ENCODE measurements at places on chromosomes 6 and 20. TPM values are rescaled to one million over a fixed set of nuclear protein-coding genes. Genes with fewer than 3 reads are reported as not detected.

GPSM3 gene
- total RNA-seq = 18.2 TPM

TTLL9 gene
- 0.16 TPM for total RNA-seq

HLA-DRA gene
- total RNA-seq = 237 TPM

DNA sequence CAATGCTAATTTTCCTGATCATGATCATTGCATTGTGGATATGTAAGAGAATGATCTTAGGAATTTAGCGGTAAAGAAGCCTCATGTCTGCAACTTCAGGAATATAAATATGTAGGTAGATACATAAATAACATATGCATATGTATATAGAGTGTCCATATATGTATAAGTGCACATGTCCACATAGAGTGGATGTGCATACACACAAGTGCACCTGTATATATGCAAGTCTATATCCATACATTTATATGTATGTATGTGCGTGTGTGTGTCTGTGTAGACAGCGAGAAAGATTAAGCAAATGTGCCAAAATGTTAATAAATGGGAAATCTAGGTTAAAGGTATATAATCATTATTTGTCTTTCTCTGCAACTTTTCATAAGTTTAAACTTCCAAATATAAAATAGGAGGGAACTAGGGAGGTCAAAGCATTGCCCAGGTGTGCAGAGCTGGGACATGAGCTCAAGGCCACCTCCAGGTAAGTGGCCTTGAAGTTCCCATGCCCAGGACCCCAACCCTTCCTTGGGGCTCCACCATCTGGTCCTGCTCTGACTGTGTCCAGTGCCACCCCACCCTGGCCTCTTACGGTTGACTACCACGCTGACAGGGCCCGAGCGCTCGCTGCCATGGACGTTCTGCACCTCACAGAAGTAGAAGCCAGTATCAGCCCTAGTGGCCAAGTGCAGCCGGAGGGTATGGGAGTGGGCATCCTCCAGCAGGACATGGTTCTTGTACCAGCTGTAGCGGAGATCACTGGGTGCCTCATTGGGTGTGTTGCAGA is 9.6 kb downstream of the SIGLEC1 start:
- H3K4me3 ChIP-seq = no peak overlapping the region
- DNase-seq = no peak
- H3K36me3 ChIP-seq = no peaks in the 10 kb centered on the region
- H3K27ac ChIP-seq = no peak overlapping the region
- H3K4me1 ChIP-seq = no peaks in the 10 kb centered on the region
- H3K27me3 ChIP-seq = no peaks in the 10 kb centered on the region

GRCh38 chr6:124073820-124074587 is 270.3 kb downstream of the NKAIN2 start:
- no peak overlapping the region for H3K4me3 ChIP-seq
- no peak overlapping the region for H3K27ac ChIP-seq
- no peak for DNase-seq
- no peaks in the 10 kb centered on the region for H3K27me3 ChIP-seq

DNA sequence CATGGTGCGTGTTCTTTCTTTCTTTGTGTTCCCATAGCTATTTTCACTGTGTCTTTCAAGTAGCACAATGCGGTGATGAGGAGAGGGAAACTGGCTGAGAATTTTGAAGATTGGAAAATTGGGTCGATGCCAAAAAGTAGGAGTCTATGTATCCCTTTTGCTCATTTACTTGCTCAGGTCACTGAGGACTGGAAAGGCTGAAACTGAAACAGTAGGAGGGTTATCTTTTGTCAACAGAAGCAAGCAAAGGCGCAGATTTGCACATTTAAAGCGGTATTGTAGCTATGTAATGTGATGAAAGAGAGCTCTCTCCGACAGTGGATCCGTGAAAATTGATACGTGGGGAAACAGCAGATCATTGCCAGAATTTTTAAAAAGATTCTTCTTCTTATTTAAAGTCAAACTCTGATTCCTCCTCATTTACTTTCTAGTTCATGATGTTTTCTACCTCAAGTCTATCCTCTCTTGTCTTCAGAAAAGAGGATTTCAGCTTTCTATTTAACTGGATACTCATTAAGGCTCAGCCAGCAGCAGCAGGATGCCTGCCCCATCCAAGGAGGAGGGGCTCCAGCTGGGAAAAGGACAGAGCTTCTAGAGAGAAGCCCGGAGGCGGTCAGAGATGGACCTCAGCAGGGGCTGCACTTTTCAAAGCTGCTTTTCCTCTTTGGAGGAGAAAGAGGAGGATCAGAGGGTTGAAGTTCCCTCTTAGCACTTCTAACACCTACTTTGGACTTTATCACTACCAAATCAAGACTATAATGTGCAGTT is 15.9 kb upstream of the FYN start:
- DNase-seq = no peak
- H3K27me3 ChIP-seq = no peaks in the 10 kb centered on the region
- no peak overlapping the region for H3K4me3 ChIP-seq
- peak overlapping the region; percentile 10 for H3K27ac ChIP-seq
- no peaks in the 10 kb centered on the region for H3K36me3 ChIP-seq

- no peak overlapping the region for H3K27ac ChIP-seq
- peaks cover 90% of the 10 kb centered on the region for H3K27me3 ChIP-seq
- peaks cover 10% of the 10 kb centered on the region for H3K4me1 ChIP-seq
- peak overlapping the region; percentile 39 for H3K4me3 ChIP-seq
Observed at GRCh38 chr20:20364593-20365479, 3.1 kb upstream of the INSM1 start.

- H3K4me3 ChIP-seq = no peak overlapping the region
- no peaks in the 10 kb centered on the region for H3K27me3 ChIP-seq
- H3K27ac ChIP-seq = peak overlapping the region; percentile 77
Observed at GRCh38 chr6:108580646-108581045, 19.9 kb downstream of the FOXO3 start.

- no peak overlapping the region for H3K4me3 ChIP-seq
- H3K27ac ChIP-seq = no peak overlapping the region
- H3K4me1 ChIP-seq = no peaks in the 10 kb centered on the region
- no peak for DNase-seq
- H3K27me3 ChIP-seq = no peaks in the 10 kb centered on the region
Observed at GRCh38 chr6:64090352-64090751, 454.8 kb downstream of the PHF3 start.

GRCh38 chr6:34120953-34121675 is 24.8 kb downstream of the GRM4 start:
- H3K36me3 ChIP-seq = no peaks in the 10 kb centered on the region
- H3K4me3 ChIP-seq = no peak overlapping the region
- peaks cover 20% of the 10 kb centered on the region for H3K27me3 ChIP-seq
- H3K4me1 ChIP-seq = no peaks in the 10 kb centered on the region
- H3K27ac ChIP-seq = no peak overlapping the region

DNA sequence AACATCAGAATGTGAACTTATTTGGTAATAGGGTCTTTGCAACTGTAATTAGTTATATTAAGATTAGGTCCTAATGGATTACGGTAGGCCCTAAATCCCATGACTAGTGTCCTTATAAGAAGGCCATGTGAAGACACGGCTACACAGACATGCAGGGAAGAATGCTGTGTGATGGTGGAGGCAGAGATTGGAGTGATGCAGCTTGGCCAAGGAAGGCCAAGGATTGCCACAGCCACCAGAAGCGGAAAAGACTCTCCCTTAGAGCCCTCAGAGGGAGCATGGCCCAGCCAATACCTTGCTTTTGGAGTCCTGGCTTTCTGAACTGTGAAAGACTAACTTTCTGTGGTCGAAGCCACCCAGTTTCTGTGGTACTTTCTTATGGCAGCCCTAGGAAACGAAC is 9.7 kb upstream of the SMIM13 start:
- DNase-seq = no peak
- no peak overlapping the region for H3K4me3 ChIP-seq
- no peaks in the 10 kb centered on the region for H3K36me3 ChIP-seq
- H3K4me1 ChIP-seq = no peaks in the 10 kb centered on the region

DNA sequence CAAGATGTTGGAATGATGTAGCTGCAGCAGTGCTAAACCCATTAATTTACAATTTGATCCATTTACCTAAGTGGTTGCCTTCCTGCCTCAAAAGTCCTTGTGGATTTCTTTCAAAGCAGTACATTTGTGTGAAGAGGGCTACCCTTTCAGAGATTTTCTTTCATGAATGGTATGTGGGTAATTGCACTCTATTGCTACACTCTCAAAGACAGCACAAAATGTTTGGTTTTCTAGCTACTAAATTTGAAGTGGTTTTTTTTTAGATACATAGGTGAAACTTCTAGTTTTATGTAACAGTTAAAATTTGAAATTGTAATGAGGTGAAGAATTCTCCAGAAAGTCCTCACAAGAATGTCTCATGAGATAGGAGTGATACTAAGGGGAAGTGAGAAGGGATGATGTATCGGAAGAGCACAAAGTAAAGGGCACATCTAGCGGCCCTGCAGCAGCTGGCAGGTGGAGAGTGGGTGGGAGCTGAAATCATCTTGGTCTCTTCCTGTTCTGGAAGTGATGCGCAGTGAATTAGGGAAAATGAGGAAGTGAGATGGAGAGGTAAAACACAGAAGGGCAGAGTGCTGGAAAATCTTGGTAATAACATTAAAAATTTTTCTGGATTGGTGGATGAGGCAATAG is 236.8 kb upstream of the MAN1A1 start:
- H3K36me3 ChIP-seq = no peaks in the 10 kb centered on the region
- H3K27ac ChIP-seq = no peak overlapping the region
- DNase-seq = no peak

GRCh38 chr6:49668083-49668511 is 31.5 kb upstream of the RHAG start:
- H3K4me1 ChIP-seq = no peaks in the 10 kb centered on the region
- no peaks in the 10 kb centered on the region for H3K27me3 ChIP-seq
- H3K27ac ChIP-seq = no peak overlapping the region

DNA sequence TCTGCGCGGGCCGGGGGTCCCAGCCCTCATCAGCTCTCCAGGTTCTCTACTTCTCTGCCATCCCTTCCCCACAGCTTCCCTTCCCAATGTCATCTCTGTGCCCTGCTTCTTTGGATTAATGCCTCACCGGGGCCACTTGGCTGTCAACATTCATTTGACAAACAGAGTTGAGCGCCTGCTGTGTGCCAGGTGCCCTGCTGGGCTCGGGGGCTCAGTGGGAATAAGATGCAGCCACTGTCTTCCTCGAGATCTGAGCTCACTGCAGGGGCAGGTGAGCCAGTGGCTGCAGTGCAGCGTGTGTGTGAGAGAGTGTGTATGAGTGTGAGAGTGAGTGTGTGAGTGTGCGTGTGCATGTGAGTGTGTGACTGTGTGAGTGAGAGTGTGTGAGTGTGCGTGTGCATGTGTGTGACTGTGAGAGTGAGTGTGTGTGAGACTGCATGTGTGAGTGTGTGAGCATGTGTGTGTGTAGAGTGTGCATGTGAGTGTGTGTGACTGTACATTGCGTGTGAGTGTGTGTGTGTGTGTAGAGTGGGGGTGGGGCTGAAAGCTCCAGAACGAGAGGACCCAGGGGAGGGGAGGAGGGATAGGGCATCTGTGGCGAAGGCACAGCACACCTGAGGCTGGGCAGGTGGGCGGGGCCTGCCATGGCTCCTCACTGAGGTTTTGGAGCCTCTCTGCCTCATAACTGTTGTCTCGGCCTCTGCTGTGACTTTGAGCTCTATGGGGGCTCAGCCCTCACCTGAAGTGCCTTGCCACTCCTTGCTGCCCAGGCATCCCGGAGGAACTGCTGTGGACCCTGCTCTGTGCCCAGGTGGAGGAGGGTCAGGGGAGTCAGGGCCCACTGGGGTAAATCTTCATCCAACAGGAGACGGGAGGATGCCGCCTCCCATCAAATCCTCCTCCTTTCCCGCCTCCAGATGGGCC is 36.5 kb upstream of the PHACTR3 start:
- H3K4me3 ChIP-seq = no peak overlapping the region
- no peaks in the 10 kb centered on the region for H3K27me3 ChIP-seq
- no peaks in the 10 kb centered on the region for H3K4me1 ChIP-seq
- no peak for DNase-seq

GRCh38 chr20:62475772-62476055 is at the start of gene GATA5:
TSS of gene GATA5 (minus strand) at chr20:62475995. CDS start at chr20:62475521, 474 bp downstream.
- H3K36me3 ChIP-seq = no peaks in the 10 kb centered on the region
- peaks cover 10% of the 10 kb centered on the region for H3K4me1 ChIP-seq
- H3K27ac ChIP-seq = no peak within 1 kb of the TSS
- peak within 1 kb of the TSS; percentile 4 for H3K4me3 ChIP-seq

GRCh38 chr6:23339268-23339667 is 769.9 kb downstream of the HDGFL1 start:
- H3K36me3 ChIP-seq = no peaks in the 10 kb centered on the region
- H3K27me3 ChIP-seq = no peaks in the 10 kb centered on the region
- DNase-seq = no peak
- H3K4me3 ChIP-seq = no peak overlapping the region
- no peaks in the 10 kb centered on the region for H3K4me1 ChIP-seq

Measured in breast epithelium (tissue), 4 donors.